ENCODE measurements at places on chromosomes 3 and 15.
A peak's percentile ranks its signal among the peaks of the same experiment; 100 is the strongest.

DNA sequence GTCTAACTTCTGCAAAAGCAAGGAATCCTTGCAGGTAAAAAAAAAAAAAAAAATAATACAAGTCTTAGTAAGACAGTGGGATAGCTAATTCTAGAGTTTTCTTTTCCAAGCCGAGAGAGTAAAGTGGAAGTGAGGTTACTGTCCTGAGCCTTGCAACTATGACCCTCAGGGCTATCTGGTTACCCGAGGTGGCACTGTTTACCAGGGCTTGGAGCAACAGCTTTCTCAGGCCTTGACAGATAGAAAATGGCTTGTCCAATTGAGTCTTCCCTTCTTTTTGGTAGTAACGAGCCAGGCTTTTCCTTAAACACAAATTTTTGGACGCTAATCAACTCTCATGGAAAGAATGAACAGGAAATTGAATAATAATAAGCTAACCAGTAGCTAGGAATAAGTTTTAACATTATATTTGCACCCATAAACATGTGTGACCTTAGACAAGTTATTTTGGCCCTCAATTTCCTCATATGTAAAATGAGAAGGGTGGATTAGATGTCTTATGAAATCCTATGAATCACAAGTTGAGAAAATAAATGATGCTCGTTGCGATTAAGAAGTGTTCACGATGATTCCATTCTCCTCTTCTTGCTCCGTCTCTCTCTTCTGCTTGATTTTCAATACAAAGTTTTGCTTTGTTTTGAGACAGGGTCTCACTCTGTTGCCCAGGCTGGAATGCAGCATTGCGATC lies 236.9 kb upstream of the KBTBD8 start:
- no peak for ATAC-seq

- no peak for ATAC-seq
Measured at GRCh38 chr3:110166791-110167190, 829.4 kb upstream of the DPPA4 start.

DNA sequence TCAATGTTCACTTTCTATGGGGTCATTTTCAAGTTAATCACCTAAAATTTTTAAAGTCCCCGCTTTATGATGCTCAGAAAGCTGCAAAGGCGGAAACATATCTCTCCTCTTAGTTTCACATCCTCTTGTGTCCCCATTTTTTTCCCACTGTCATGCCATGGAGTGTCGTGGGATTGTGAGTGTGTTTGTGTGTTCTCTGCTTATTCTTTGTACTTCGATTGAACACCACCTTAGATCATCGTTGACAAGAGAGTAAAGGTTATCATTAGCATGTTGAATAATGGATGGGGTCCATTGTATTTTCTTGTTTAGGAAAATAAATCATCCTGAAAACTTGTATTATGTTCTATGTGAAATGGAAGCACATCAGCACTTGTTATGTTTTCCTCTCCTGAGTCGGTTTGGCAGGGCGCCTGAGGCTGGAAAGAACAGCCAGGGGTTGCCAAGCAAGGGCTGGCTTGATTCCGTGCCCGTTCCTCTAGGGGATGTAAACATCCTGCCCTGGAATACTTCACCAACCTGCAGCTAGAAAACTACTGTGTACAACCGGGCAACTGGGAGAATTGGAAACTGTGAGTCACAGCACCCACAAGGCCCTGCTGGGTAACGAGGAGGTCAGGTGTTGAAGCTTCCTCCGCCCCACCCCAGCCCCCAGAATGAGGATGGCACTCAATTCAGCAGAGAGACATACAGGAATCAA lies 67.2 kb downstream of the EIF4E3 start:
- no peak for ATAC-seq

DNA sequence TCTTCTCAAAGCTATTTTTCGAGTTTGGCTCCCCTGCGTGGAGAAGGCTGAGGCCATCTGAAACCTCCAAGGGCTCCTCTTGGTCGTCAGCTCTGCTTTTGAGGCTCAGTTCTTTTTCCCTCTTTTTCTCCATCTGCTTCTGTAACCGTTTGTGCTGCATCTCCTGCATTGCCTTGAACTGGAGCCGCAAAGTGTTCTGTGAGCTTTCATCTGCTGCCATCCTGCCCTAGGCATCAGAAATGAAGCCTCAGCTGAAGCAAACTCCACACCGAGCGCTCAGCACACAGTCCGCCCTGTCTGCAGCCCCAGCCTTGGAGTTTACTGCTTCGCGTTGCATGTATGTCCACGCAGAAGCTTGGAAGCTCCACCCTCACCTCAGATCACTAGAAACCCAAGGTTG lies 14.9 kb downstream of the CCDC13 start:
- ATAC-seq, result no peak

- peak; percentile 62 for ATAC-seq
Measured at GRCh38 chr3:141875893-141876380, 506 bp upstream of the ATP1B3 start.

- ATAC-seq, result peak; percentile 43
Measured at GRCh38 chr15:71780115-71780976, 30.0 kb upstream of the NR2E3 start.

- ATAC-seq, result no peak
Measured at GRCh38 chr3:35486295-35486694, 153.0 kb upstream of the ARPP21 start.

DNA sequence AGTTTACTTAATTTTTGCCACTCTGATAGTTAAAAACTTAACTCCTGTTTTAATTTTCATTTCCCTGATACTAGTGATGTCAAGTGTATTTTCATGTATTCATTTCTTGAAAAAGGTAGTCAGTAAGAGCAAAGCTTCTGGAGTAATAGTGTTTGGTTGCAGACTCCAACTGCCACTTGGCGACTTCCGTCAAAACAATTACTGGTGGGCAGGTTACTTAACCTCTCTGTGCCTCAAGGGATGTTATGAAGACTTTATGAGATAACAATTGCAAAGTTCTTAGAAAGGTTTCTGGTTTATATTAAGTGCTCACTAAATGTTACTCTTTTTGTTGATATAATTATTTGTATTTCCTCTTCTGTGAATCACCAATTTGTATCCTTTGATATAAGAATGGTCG lies 129.7 kb downstream of the NFKBIZ start:
- no peak for ATAC-seq

DNA sequence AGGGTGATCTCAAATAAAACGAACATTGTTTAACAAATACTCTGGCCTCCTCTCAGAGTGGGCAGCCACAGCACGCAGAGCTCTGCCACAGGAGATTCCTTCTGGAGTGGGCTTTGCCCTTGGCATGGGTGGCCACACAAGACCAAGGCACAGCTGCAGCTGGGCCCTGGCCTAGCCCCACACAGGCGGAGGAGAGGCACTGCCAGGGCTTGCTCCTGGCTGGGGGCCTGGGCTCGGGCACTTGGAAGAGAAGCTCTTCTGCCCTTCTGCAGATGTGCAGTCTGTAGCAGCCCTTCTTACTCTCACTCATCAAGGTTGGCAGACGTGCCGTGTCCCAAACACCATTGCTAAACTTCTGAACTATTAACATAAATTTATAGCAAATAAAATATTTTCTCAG lies 67.2 kb downstream of the CRTC3 start:
- ATAC-seq, result no peak

GRCh38 chr3:13425689-13426088 lies 5.6 kb upstream of the NUP210 start:
- no peak for ATAC-seq

GRCh38 chr3:183975981-183976662 lies 41.6 kb downstream of the ABCC5 start:
- ATAC-seq, result no peak

GRCh38 chr3:176935194-176935888 lies 261.9 kb downstream of the TBL1XR1 start:
- no peak for ATAC-seq

DNA sequence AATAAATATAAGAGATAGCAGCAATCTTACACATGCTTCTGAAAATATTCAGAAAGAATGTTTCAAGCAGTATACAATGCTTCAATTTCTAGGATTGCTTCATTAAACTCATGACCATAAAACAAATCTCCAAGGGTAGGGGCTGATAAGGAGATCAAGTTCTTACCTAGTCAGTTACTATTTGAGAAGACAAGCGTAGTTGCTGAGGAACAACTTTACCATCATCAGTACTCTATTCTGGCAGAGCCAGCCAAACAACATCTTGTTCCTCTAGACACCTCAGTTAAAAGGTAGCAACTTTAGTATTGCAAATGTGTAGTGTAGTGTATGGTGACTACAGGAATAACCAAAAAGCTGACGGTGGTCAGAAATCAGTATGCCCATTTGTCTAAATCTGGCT lies 85.4 kb upstream of the CHRM5 start:
- ATAC-seq, result no peak

- ATAC-seq, result no peak
Measured at GRCh38 chr15:68574629-68575028, 4.2 kb upstream of the CORO2B start.

- peak; percentile 48 for ATAC-seq
Measured at GRCh38 chr3:38454178-38454883, 641 bp downstream of the ACVR2B start.

GRCh38 chr3:16350597-16351318 lies 85.7 kb downstream of the OXNAD1 start:
- ATAC-seq, result no peak

GRCh38 chr3:139291276-139292051 lies 52.4 kb upstream of the MRPS22 start:
- ATAC-seq, result no peak
